ENCODE measurements at places on chromosomes 16 and 17.

DNA sequence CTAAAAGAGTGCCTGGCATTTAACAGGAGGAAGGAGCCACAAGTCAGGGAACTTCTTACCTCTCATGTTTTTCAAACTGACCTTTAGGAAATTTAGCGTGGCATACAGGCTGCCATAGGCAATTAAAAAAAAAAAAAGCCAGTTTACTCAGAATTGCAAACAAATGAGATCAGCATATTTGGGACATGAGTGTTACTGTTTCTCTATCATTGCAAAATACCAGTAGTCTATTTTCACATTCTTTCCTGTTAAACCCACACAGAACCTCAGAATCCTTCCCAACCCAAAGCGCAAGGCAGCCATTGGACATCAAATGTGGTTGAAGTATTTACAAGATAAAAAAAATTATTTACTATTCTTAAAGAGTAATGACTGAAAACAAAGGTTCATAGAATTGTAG is 366.4 kb upstream of the DYNLRB2 start:
- DNase-seq: no peak

- no peak for DNase-seq
Measured at GRCh38 chr17:17771498-17772201, 65.1 kb downstream of the SREBF1 start.

GRCh38 chr16:28974007-28974436 is 556 bp upstream of the SPNS1 start:
- DNase-seq: peak; percentile 73

DNA sequence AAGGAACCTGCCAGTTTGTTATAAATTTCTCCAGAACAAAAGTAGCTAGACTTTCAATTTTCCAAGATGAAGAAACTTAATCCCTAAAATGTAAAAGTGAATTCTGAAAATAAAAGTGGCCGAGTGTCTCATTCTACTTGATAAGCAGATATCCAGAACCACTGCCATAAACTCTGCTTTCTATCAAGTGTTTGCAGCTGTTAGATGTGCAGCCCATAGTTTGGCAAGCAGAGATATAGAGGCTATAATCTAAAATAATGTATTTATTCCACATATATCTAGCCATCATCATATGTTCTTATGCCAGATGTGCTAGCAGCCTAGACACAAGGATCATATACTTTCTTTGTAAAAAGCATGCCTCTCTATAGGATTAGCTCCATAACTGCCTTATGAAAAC is 14.7 kb upstream of the FBXL20 start:
- DNase-seq: no peak

- peak; percentile 74 for DNase-seq
Measured at GRCh38 chr16:72921620-72922019, 126.3 kb downstream of the ZFHX3 start.

- DNase-seq: no peak
Measured at GRCh38 chr17:15323131-15323530, 18.3 kb downstream of the TEKT3 start.

DNA sequence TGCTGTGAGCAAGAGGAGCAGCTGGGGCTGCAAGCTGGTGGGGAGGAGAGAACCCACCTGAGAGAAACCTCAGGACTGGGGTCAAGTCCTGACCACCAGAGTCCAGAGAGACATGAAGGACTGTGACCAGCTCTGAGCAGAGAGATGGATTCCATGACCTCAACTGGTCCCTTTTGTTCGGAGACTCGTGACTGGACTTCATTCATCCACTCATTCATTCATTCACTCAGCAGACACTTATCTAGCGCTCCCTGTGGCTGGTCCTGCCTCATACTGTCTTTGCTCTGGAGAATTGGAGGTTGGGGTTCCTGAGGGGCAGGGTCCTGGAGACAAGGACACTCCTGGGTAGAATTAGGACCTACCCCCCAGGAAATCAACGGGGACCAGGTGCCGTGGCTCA is 4.0 kb downstream of the ERBB2 start:
- no peak for DNase-seq

- DNase-seq: no peak
Measured at GRCh38 chr17:7579834-7580603, 581 bp downstream of the CD68 start.

DNA sequence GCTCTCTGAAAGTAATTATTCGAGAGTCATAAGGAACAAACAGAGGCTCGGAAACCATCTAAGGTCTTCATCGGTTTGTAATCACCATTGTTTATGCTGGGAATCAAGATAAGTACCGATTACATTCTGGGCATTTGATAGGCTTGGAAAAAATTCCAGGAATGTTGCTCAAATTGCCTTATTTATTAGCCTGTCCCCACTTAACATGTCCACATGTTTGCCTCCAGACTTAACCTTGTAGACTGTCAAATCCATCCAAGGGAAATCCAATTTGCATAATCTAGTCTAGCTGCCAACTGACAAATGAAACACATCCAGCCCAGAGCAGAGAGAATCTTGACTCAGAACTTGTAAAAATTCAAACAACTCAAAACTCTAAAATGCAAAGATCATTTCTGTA is 51.3 kb upstream of the TMC5 start:
- DNase-seq: no peak

DNA sequence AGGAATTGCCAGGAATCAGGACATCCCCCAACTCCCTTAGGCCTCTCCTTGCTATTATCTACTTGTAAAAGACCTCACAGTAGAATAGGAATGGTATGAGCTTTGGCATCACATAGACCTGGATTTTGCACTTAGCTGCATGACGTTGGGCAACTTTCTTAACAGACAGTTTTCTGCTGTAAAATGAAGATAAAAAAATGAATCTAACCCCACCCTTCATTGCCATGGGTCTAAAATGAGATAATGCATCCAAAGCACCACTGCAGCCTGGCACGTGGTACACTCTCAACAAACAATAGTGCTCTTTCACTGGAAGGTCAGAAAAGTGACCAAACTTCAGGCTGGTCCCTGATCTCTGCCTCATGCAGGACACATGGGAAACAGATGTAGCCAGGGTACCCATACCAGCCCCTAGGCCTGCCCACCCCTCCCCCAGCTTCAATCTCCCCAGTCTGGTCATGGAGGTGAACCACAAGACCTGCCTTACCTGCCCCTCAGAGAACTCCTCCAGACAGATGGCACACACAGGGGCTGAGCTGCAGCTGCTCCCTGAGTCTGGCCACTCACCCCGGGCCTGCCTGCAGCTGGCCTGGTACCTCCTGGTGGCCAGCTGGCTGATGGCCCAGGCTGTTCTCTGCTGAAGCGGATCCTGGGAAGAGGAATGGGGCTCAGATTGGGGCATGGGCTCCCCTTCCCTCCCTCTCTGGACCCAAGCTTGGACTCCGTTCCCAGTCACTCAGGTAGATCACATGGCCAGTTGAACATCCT is 8.5 kb upstream of the SUPT4H1 start:
- DNase-seq: no peak

DNA sequence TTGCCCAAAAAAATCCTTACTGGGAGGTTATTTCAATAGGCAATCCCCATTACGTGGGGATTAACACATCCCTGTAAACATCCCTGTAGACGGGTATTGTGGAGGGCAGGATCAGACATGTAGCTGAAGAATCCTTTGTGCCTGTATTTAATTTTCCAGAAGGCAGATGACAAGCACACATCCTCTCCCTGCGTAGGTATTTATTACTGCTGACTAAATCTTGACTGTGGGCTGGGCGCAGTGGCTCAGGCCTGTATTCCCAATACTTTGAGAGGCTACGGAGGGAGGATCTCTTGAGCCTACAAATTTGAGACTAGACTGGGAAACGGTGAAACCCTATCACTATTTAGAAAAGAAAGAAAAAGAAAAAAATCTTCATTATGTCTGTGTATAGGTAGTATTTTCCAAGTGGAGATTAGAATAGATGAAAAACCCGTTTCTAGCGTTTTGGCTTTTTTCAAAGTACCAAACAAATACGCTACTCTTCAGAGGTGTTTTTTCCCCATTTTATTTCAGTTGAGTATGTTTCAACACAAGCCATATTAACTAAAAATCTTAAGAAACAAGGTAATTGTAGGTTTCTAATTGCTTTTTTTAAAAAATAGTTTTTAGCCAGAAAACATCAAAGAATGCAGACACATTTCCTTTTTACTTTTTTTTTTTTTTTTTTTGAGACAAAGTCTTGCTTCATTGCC is 1.5 kb upstream of the MARF1 start:
- peak; percentile 81 for DNase-seq

- DNase-seq: no peak
Measured at GRCh38 chr17:74117999-74118421, 85.5 kb upstream of the RPL38 start.

GRCh38 chr16:72979974-72980373 is 68.0 kb downstream of the ZFHX3 start:
- no peak for DNase-seq

GRCh38 chr16:66919569-66920298 is 1.0 kb upstream of the CDH16 start:
- no peak for DNase-seq

GRCh38 chr17:8382880-8383142 is 182 bp downstream of the RPL26 start:
- no peak for DNase-seq

DNA sequence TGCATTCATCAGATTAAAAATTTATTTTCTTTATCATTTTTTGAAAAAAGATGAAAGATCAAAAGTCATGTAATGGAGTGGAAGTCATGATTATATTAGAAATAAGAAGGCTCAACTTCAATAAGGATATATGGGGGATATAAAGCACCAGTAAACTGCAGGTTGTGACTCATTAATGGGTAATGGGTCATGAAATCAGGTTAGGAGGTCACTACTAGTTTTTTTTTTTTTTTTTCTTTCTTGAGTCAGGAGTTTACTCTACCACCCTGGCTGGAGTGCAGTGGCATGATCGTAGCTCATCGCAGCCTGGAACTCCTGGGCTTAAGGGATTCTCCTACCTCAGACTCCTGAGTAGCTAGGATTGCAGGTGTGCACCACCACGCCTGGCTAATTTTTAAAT is 14.3 kb downstream of the EFCAB13 start:
- no peak for DNase-seq

DNA sequence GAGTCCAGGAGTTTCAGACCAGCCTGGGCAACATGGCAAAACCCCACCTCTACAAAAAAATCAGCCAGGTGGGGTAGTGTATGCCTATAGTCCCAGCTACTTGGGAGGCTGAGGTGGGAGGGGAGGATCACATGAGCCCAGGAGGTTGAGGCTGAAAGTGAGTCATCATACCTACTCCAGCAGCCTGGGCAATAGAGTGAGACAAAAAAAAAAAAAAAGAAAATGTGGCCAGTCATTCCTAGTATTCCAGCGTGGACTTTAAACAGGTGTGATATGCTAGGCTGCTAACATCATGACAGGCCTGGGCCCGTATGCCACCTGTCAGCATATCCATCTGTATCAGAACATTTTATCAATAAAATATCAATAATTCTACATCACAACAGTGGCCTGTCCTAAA is 143.3 kb downstream of the AATF start:
- no peak for DNase-seq

- no peak for DNase-seq
Measured at GRCh38 chr16:54373534-54374520, 87.2 kb upstream of the IRX3 start.

- no peak for DNase-seq
Measured at GRCh38 chr17:45703806-45704205, 80.3 kb upstream of the CRHR1 start.

- DNase-seq: no peak
Measured at GRCh38 chr17:17508019-17508535, 11.9 kb upstream of the RASD1 start.

GRCh38 chr16:49050607-49051006 is 231.0 kb downstream of the CBLN1 start:
- DNase-seq: no peak

DNA sequence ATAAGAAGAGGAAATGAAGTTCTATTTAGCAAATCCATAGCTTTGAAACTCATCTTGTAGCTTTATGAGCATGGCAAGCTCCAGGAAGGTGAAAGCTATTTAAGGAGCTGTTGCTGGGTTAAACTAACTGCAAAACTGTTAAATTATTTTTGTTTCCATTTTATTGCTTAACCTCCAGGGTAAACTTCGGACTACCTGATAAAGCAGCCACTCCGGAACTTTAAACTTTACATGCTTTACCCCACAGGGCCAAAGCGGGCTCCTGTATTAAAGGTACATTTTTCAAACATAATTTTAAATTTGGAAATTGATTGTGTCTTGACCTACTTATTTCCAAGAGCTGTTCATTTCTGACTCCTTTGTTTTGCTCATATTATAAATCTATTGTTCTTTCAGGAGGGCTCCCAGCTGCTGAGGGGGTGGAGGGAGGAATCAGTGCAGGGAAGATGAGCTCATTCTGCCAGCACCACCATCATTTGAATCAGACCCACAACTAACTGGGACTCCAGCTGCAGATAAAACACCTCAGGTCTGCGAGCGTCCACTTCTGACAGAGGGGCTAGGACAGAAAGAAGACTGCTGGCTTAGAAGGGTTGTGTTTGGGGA is 157.9 kb downstream of the IRX3 start:
- DNase-seq: no peak

- no peak for DNase-seq
Measured at GRCh38 chr17:75773808-75774470, 8.9 kb upstream of the GALK1 start.

DNA sequence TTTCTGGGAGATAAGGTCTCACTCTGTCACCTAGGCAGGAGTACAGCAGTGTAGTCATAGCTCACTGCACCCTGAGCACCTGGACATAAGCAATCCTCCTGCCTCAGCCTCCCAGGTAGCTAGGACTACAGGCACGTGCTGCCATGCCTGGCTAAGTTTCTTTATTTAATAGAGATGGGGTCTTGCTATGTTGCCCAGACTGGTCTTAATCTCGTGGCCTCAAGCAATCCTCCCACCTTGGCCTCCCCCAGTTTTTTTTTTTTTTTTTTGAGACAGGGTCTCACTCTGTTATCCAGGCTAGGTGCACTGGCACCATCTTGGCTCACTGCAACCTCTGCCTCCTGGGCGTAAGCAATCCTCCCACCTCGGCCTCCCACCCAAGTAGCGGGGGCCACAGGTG is 21.1 kb downstream of the DDX19B start:
- no peak for DNase-seq

DNA sequence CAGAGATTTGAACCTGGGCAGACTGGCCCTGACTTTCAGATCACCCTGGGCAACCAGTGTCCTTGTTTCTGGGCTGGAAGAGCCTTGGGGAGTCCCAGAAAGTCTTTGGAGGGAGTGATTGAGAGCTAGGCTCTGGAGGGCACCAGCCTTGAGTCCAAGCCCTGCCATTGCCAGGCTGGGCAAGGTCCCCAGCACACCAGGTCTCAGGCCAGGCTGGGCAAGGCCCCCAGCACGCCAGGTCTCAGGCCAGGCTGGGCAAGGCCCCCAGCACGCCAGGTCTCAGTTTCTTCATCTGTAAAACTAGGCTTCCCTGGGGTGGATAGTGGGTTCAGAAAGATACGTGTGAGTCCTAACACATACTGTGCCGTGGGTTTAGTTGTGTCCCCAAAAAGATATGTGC is 135.0 kb downstream of the IRF8 start:
- DNase-seq: no peak

- DNase-seq: no peak
Measured at GRCh38 chr17:36940313-36941264, 3.3 kb downstream of the LHX1 start.

DNA sequence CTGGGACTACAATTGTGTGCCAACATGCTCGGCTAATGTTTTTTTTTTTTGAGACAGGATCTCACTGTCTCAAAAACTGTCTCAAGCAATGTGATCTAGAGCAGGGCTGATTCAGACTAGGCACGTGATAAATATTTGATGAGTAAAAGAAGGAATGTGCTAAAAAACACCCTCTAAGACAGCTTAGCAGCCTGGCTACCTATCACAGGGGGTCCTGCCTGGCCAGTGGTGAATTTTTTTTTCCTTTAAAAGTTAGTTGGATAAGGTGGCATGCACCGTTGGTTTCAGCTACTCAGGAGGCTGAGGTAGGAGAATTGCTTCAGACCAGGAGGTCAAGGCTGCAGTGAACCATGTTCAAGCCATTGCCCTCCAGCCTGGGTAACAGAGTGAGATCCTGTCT is 14.8 kb upstream of the GPATCH8 start:
- DNase-seq: no peak

GRCh38 chr16:84065536-84066132 is 23.0 kb upstream of the SLC38A8 start:
- DNase-seq: peak; percentile 7

All from NCI-H345 (cell line).